ENCODE measurements at places on chromosomes 1 and 21.
A peak's percentile ranks its signal among the peaks of the same experiment; 100 is the strongest.

DNA sequence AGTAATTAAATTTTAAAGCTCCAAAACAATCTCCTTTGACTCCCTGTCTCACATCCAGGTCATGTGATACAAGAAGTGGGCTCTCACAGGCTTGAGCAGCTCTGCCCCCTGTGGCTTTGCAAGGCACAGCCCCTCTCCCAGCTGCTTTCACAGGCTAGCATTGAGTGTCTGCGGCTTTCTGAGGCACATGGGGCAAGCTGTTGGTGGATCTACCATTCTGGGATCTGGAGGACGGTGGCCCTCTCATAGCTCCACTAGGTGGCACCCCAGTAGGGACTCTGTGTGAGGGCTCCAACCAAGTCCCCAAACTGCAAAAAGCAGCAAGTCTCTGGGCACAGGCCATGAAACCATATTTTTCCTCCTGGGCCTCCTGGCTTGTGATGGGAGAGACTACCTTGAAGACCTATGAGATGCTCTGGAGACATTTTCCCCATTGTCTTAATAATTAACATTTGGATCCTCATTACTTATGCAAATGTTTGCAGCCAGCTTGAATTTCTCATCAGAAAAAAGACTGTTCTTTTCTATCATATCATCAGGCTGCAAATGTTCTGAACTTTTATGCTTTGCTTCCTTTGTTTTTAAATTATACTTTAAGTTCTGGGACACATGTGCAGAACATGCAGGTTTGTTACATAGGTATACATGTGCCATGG, 554.1 kb upstream of the OLFM3 start:
- DNase-seq, result no peak

DNA sequence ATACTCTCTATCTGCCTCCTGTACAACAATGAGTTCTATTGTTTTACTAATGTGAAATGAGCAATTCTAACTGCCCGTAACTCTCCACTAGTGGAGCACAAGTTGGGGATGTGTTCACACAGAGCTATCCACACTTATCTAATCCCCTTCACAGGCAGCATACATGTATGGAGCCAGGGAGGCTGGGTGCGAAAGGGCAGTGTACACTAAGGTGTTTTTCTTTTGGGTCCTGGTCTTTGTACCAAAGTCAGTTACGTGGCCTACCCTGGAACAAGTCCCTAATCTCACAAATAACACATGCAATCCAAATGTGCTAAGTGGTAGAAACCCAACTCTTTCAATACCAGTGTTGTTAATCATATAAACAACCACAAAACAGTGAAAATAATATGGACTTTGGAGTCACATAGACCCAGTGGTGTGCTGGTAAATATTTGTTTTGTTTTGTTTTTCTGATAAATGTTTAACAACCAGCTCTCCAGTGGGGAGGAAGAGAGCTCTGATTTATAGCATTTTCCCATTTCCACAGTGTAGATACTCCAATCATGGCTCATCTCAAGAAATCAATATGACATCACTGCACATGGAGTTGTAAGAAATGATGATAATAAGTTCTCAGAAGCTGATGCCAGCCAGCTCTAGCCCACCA, 319.9 kb upstream of the DUSP10 start:
- no peak for DNase-seq

GRCh38 chr1:109193653-109194590, 19.8 kb upstream of the SARS1 start:
- peak; percentile 76 for DNase-seq

- DNase-seq, result no peak
Observed at GRCh38 chr1:214859647-214860046, 222.9 kb upstream of the KCNK2 start.

DNA sequence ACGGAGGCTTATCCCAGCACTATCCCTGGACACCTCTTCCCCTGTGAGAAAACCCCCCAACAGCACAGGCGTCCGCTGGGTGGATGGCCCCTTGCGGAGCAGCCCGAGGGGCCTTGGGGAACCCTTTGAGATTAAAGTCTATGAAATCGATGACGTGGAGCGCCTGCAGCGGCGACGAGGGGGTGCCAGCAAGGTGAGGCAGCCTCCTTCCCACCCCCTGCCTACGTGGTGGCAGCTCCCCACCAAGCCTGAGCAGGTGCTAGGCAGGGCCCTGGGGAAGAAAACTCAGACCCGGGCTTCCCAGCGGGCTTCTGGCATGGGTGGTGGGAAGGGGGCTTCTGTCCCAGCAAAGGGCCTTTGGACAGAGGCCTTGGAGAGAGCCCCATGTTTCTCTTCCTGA, 543.3 kb downstream of the KIF26B start:
- no peak for DNase-seq

- no peak for DNase-seq
Observed at GRCh38 chr1:115181231-115181630, 91.9 kb upstream of the TSPAN2 start.

DNA sequence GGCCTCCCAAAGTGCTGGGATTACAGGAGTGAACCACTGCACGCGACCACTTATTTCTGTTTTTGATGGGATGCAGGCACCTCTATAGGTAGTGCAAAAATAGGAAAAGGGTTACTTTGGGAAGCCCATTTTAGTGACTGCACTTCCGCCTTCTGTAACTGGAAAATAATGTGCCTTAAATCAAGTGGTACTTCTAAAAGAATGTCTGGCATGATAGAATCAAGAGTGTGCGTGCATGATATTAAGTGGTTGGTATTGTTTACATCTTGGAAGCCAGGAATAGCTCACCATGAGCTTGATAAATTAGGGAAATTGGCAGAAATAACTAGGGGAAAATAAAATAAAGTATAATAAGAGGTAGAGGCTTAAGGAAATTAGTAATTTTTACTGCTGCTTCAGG, 1067.0 kb downstream of the ADGRL2 start:
- no peak for DNase-seq

DNA sequence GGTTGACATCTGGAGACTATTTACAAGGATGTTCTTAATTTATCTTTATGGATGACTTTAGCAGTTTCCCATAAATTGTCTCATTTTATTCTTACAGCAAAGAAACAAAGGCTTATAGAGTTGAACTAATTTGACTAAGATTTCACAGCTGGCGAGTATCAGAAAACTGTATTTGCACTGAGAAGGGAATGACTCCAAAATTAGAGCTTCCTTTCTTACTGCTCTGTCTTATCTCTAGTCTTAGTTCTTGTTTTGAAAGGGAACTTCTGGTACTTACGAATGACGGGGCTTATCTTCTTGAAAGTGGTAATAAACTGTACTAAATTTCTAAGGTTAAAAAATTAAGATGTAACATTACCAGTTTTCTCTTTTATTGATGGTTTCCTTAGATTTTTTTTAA, 13.6 kb downstream of the CNST start:
- no peak for DNase-seq

DNA sequence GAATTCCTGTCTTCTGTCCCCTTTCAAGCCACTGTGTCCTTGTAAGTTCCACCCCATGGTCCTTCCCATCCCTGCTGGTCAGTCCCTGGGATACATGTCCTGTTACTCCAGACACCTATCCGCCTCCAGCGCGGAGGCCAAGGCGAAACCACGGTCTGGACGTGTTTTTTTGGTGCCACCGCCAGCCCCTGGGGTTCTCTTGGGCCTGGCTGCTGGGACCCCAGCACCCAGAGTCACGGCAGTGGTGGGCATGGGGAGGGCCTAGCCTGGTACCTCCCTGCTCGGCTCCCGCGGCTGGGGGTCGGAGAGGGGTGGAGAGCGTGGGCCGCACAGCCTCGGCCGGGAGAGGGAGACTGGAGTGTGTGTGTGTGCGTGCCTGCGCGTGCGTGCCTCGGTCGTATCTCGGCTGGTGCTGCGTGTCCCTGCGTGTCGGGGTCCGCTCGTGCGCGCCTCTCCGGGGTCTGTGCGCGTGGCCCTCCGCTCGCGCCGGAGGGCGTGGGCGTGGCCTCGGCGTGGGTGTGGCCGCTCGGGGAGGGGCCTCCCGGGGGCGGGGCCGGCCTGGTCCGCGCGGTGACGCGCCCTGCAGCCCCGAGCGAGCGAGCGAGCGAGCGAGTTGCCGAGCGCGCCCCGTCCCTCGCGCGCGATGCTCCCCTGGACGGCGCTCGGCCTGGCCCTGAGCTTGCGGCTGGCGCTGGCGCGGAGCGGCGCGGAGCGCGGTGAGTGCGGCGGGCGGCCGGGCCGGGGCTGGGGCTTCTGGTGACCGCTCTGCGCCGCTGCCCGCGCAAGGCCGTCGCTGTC, at the start of gene VWA1:
Gene VWA1 (plus strand): TSS at position 585 of the 798 bp plus-strand sequence. CDS start 59 bp downstream, at position 644.
- DNase-seq, result peak; percentile 53

DNA sequence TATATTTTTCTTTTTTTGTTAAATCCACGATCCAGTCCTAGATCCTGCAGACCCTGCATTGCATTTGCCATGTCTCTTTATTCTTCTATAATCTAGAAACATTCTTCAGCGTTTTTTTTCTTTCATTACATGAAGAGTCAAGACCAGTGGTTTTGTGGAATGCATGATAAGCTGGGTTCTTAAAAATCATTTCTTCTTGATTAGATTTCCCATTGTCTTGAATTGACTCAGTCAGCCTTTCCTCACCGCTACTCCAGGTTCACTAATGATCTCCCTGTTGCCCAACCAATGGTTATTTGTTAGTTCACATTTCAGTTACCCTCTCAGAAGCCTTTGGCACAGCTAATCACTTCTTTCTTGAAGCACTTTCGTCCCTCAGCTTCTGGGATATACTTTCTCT, 25.2 kb downstream of the CHD1L start:
- DNase-seq, result no peak

DNA sequence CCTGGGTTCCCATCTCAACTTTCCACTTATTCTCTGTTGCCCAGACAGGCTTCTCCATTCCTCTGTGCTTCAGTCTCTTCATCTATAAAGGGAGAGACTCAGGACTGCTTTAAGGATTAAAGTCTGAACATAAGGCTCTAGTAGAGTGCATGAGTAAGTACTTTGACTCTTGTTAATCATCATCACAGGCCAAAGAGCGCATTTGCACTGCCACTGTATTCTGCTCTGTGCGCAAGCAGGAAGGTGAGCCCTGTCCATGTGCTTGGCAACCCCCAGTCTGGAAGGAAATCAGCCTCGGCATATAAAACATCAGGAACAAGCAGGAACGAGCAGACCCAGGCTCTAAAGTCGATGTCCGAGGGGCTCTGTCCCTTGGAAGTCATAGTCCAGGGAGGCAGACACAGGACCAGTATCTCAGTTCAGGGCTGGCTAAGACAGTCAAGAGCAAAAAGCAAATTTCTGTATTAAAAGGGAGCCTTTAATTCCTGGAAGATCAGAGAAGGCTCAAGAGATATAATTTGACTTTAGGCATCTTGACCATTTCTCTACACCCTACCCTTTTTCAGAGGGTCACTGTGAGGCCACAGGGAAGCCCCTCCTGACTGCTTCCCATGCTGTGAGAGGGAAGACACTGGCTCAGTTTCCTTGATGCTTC, 131.2 kb downstream of the TRABD2B start:
- DNase-seq, result no peak

GRCh38 chr1:207067665-207068064, 14.6 kb downstream of the PFKFB2 start:
- no peak for DNase-seq

DNA sequence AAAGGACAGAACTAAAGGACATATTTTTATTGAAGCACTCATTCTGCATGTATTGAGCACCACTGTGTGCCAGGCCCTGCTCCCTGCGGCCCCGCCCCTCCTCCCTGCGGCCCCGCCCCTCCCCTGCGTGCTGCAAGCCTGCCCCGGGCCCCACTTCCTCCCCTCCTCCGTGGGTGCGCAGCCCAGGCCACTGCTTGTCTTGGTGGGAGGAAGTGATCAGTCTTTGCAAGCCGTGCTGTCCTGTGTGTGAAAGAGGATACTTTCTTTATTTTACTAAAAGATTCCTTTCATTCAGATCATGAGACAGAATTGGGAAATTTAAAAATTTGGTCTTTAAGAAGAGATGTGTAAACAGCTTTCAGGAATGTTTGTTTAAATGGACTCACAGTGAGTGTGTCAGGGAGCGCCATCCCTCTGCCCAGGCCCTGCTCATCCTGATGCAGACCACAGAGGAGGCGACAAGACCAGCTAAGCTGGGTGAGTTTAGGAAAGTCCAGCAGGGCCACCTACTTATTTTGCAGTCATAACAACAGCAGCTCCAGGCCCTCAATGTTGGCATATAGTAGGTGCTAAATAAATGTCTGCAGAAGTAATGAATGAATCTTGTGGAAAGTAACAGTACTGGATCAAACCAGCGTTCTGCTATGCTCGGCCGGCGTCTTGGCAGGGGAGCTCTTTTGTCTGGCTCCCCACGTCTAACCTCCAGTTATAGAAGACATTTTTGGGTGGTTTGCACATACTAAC, 88.3 kb upstream of the SELENON start:
- DNase-seq, result peak; percentile 35

DNA sequence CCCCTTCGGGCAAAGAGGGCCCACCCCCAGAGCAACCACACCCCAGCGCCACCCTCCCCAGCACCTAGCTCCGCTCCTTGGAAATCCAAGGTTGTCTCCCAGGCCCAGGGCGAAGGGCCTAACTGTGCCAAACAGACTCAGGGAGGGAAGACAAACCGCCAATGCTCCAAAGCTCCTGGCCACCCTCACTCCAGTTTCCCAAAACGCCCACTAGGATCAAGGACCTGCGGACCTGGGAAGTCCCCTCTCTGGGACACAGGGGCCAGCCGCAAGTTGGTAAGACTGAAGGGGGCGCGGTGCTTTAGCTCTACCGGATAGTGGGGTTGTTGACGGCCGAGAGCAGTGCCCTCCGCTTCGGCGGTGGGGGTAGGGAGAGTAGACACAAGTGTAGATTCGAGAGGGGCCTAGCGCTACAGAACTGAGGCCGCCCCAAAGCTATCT, 581 bp downstream of the IRF6 start:
- no peak for DNase-seq

DNA sequence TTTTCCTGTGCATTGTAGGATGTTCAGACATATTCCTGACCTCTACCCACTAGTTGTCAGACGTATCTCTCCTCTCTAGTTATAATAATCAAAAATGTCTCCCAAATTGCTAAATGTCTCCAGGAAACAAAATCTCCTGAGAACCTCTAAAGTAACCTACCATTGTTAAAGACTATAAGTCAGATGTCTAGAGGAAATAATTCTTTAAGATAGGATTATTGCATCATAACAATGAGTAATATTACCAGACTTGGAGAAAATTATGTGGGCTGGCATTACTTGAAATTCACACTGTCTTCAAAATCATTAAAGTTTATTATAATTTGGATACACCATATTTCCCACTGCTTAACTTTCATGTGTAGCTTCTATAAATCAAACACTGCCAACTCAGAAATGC, 643.0 kb upstream of the ADGRL2 start:
- no peak for DNase-seq

- DNase-seq, result no peak
Observed at GRCh38 chr1:105641407-105641806, 1415.1 kb upstream of the PRMT6 start.

GRCh38 chr21:33121715-33122475, 52.0 kb downstream of the OLIG1 start:
- DNase-seq, result peak; percentile 12

GRCh38 chr1:17949511-17949910, 158.1 kb upstream of the IGSF21 start:
- DNase-seq, result no peak

DNA sequence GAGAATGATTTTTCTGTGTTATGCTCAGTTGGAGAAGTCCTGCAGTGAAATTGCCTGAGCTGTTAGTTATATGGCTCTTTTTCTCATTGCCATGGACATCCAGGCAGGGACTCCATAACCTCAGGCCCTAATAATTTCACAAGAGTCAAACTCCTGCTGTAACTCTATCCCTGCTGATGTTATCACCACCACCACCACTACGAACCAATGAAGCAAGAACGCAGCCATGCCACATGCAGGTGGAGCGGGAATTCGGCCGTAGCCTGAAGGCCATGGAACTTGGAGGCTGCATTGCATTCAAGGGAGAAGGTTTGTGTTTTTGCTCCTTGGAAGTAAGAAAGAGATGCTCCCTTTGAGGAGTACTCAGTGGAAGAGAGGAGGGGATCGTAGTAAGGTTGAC, 16.8 kb upstream of the DLGAP3 start:
- DNase-seq, result no peak

- DNase-seq, result no peak
Observed at GRCh38 chr21:32459972-32460371, 47.5 kb downstream of the EVA1C start.
